ENCODE measurements at places on chromosomes 6 and 20.

GRCh38 chr6:36038120-36038876 lies 10.7 kb downstream of the MAPK14 start:
- no peak for DNase-seq

GRCh38 chr6:161299726-161300125 lies 25.9 kb upstream of the AGPAT4 start:
- no peak for DNase-seq

DNA sequence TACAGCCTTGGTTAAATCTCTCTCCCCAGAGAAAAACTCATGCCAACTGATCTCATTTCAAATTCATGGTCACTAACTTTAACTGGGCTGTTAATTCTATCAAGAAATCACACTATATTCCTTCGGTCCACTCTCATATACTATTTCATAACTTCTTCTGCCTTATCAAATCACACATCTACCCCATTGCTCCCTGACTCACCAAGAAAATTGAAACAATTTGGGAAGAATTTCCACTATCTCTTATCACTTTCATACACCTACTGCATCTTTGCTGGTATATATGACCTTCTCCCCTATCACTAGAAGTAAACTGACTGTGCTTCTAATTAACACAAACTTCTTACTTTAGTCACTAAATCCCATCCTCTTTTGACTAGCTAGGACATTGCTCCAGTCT lies 102.3 kb downstream of the FILIP1 start:
- DNase-seq = no peak

GRCh38 chr20:58071991-58072390 lies 156.5 kb downstream of the ANKRD60 start:
- DNase-seq = peak; percentile 54

GRCh38 chr6:8229915-8230756 lies 127.8 kb upstream of the EEF1E1 start:
- DNase-seq = no peak

Measured in NCI-H146 (cell line).